ENCODE measurements at places on chromosomes 7 and 10.

DNA sequence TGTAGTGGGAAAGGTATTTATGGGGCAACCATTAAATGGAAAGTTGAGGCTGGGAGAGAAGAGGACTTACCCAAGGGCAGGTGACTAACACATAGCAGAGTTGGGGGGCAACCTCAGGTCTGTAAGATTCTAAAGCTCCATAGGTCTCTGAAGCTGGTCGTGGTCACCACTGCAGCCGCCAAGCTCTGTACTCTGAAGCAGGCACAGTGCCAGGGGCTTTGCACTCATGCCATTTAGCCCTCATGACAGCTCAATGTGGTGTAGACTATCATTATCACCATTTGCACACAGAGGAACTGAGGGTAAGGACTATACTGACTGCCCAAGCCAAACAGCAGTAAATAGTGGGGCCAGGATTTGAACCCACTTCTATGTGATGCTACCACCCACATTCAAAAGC, 32.5 kb upstream of the TMEM273 start:
- no peak for DNase-seq

DNA sequence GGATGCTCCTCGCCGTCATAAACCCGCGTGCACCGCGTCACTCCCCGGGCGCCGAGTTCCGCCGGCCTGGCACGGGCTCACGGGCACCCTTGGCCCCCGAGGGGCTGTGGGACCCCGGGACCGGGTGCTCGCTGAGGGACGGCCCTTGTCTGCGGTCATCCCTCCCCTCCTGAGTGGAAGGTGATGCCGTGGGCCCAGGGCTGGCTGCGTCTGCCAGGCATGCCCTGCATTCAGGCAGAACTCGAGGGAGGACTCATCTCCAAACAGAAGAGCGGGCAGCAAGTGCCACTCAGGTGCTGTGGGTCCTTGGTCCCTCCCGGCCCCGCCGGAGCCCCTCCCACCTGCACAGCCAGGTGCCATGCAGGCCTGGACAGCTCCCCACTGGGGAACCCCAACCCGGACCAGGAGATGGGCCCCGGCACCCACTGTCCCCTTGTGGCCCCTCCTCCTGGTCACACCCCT, 61.3 kb downstream of the UNCX start:
- no peak for DNase-seq

DNA sequence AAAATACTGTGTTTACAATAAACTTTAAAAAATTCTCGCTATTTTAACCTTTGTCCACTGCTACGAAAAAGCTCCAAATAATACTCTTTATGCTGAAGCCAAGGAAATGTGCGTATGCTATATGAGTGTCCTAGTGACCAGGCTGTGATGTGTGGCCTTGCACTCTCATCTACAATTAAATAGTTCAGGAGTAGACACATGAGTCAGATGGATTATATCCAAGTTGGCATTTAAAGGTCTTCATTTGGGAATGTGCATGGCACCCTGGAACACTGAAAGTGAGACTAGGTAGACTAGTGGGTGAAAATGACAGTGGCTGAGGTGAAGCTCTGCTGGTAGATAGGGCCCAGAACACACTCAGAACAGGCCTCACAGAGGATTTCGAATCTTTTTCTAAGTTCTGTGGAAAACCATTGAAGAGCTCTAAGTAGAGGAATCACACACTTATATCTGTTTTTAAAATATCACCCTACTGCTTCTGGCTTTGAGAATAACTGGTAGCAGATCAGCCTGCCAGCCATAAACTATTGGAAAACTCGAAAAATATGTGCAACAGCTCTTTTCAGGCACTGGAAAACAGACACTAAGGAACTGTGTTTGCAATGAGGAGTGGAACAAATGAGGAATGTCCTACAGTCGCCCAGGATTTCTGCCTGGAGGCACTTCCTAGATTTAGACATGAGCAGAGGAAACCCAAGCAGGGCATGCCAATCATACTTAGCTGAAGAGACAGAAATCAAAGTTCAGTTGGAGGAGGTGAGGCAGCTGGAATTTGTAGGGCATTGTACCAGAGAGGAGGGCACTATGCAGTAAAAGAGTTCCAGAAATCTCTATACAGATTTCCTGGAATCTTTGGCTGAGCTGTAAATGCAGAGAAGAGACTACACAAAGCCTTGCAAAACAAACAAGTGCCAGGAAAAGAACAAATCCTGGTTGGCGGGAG, 603.8 kb upstream of the LRRTM3 start:
- DNase-seq: peak; percentile 89

GRCh38 chr10:63976538-63976937, 455.3 kb downstream of the REEP3 start:
- DNase-seq: peak; percentile 73

DNA sequence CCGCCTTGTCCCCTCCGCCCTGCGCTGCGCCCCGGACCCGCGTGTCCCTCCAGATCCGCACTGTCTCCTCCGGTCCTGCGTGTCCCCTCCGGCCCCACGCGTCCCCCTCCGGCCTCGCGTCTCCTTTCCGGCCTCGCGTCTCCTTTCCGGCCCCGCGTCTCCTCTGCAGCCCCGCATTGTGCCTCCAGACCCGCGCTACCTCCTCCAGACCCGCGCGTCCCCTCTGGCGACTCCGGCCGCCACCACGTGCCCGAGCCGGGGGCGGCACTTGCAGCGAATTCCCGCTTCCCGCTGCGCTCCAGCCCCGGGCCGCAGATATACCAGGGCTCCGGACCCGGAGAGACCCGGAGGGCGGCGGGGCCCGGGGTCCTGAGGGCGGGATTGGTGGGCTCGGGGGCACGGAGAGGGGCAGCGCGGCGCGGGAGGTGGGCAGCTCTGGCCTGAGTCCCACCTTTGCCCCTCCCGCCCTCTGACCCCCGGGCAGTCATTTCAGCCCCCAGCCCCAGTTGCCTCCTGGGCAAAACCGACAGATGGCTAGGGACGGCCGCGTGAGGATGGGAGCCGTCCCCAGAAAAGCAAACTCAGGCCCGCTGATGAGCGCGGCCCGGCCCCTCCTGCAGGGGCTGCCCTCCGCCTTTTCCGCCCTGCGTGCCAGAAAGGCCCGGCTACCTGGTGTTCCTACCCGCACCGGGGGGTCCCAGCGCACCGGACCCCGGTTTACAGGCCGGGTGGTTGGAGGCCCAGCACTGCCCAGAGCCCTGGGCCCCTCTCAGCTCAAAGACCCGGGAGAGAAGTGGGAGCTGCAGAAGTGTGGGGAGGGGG, 56.5 kb downstream of the RBM17 start:
- no peak for DNase-seq

GRCh38 chr7:47292832-47293309, 289.0 kb downstream of the TNS3 start:
- DNase-seq: no peak
